Hepatocyte (in vitro differentiated cells): ENCODE measurements at places on chromosomes 12 and 14.

DNA sequence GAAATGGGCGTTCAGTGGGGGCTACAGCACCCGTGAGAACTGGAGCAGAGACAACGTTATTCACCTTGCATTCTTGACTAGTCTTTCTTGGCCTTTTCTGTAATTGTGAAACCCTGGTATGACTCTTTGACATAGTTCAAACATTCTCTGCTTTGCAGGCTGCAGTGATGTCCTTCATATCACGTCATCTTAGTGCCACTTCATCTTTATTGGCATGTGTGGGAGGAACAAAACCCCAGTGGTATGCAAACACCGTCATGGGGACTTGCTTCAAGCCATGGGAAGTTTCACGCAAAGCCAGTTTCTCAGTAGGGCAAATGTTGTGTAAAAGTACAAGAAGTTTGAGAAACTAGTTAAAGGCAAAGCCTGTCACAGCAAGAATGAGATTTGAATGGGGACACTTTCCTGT lies 20.2 kb upstream of the DUSP16 start:
- DNase-seq: peak; percentile 58

GRCh38 chr12:39354955-39355354 lies 88.0 kb downstream of the KIF21A start:
- DNase-seq: no peak

DNA sequence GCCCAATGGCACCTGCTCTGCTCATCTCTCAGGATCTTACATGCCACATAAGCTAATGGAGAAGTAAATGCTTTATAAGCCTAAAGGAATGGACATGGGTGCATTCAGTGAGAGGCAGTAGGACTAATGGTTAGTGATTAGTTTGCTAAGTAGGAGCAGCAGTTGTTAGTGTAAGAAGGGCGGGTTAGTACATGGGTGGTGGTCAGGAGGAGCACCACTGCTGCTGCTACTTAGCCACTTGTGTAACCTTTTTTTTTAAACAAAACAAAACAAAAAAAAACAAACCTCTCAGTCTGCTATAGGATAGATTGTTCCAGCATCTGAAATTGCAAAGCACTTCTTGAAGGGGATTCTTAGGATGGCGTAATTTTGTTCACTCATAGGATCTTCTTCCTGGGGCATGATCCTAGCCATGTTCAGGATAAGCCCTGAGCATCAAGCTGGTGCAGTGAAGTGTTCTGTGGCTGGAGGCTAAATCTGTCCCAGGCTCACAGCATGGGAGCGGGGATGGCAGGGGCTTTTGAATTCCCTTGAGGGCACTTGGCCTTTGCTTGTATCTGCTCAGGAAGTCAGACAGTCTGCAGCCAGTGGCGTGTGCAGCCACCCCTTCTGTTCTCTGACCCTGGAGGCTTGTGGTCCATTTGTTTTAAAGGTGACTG lies 63.6 kb downstream of the CHST11 start:
- DNase-seq: no peak

DNA sequence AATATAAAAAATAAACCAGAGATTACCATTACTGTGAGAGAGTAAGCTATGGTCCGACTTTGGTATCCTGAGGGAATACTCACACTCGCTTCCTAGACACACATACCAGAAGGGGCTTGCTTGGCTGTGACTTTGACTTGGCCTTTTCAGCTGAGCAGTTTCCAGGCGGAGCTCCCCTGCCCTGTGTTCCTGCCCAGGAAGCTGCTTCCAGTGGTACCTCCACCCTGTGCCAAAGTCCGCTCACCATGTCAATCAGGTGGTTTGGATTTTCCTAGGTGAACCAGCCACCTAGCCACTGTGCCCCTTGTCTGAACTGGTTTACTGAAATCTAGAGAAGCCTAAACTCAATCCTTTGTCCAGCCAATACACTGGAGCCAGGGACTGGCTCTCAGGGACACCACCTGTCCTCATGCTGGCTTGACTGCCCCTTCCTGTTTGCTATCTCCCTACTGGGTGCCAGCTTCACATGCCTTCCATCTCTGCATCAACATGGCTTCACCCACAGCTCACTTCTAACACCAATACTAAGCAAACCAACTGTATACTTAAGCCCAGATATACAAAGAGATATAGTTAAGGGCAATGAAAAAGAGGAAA lies 28.6 kb downstream of the MAX start:
- peak; percentile 44 for DNase-seq

DNA sequence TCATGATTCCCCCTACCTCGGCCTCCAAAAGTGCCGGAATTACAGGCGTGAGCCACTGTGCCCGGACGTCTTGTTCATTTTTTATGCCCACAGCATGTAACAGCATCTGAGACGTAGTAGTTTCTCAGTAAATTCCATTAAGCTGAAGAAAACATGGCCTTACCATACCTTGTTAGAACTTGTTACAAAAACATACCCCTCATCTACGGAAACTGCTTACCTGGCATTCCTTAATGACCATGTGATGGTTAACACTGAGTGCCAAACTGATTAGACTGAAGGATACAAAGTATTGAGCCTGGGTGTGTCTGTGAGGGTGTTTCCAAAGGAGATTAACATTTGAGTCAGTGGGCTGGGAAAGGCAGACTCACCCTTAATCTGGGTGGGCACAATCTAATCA lies 186.8 kb downstream of the CEP128 start:
- no peak for DNase-seq

DNA sequence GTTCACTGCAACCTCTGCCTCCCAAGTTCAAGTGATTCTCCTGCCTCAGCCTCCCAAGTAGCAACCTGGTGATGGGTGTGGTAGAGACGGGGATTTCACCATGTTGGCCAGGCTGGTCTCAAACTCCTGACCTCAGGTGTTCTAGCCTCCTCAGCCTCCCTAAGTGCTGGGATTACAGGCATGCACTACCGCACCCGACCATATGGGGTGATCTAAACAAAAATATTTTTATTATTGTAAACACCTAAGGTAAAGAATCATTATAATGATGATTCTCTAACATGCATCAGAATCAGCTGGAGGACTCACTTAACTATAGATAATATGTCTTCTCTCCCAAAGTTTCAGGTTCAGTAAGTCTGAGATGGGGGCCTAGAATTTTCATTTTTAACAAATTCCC lies 96.2 kb upstream of the ALG10 start:
- DNase-seq: no peak

DNA sequence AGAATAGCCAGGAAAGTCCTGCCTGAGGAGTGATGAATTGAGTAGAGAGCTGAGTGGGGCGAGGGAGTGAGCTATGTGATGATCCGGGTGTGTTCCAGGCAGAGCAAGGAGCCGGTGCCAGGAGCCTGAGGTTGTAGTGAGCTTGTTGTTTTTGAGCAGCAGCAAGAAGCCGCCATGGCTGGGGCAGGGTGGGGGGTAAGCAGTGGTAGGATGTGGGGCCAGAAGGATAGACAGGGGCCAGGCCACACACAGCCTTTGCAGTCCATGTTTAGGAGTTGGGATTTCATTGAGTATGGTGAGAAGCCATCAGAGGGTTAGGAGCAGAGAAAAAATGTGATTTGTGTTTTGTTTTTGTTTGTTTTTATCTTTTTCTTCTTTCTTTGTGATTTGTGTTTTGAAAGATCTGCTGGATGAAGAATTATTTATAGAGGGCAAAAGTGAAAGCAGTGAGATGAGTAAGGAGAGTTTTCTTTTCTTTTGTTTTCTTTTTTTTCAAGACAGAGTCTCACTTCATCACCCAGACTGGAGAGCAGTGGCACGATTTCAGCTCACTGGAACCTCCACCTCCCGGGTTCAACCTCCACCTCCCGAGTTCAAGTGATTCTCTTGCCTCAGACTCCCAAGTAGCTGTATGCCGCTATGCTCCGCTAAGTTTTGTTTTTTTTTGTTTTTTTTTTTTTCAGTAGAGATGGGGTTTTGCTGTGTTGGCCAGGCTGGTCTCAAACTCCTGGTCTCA lies 92.3 kb upstream of the BCAT1 start:
- DNase-seq: no peak

- no peak for DNase-seq
These were observed 7.0 kb downstream of the KRT1 start for GRCh38 chr12:52673217-52673616.

DNA sequence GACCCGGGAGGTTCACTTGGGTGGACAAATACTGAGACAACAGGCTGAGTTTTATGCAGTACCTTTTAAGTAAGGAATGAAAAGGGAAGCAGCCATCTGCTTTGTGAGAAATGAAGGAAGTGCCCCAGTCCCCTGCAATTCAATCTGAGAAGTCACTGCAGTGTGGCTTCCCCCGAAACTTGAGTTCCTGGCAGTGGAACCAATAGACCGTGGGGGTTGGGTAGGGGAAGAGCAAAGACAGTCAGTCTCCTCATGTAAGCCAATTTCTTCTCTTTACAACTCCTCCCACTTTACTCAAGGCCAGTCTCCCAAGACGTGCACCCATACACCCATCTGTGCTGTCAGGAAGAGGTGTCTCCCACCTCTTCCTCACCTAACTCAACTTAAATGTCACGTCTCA lies 206.5 kb downstream of the BCAT1 start:
- DNase-seq: no peak

GRCh38 chr12:119385659-119386058 lies 51.1 kb downstream of the CCDC60 start:
- DNase-seq: no peak

GRCh38 chr14:21038441-21039422 lies 3.4 kb upstream of the RNASE7 start:
- DNase-seq: peak; percentile 75

GRCh38 chr12:96948782-96949181 lies 41.7 kb downstream of the NEDD1 start:
- DNase-seq: no peak

GRCh38 chr12:93174048-93174447 lies 203.7 kb upstream of the NUDT4 start:
- DNase-seq: no peak

- DNase-seq: no peak
These were observed 52.3 kb upstream of the DLK1 start for GRCh38 chr14:100674428-100674827.

GRCh38 chr14:70358631-70359030 lies 852 bp downstream of the COX16 start:
- DNase-seq: no peak
